ENCODE measurements at places on chromosomes 16 and 17. TPM values are rescaled to one million over a fixed set of nuclear protein-coding genes. Genes with fewer than 3 reads are reported as not detected.
A peak's percentile ranks its signal among the peaks of the same experiment; 100 is the strongest.

The MYH4 gene
- total RNA-seq = under 0.01 TPM

The UNK gene
- total RNA-seq = 7.5 TPM

The RSKR gene
- 15.2 TPM for total RNA-seq

- DNase-seq = peak; percentile 42
Measured at GRCh38 chr16:87840271-87840978, 28.9 kb downstream of the SLC7A5 start.

DNA sequence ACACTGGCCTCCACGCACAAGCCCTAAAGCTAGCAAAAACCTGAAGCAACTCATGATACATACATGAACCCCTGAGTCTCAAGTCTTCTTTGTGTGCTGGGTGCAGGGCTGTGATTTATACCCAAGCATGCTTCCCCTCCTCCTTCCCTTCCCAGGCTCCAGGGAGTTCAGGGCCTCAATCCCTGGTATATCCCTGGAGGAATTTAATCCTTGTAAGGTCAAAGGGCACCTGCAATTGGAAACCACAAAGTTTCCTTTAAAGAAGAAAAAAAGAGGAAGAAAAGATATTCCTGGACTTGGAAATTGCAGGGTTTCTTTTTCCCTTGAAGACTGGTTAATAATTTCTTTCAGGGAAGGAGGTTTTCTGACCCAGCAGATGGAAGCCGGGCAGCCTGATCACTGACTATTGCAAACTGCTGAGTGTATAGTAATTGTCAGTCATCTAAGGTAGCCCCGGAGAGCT, 182.3 kb downstream of the AATF start:
- DNase-seq = peak; percentile 59

- no peak for DNase-seq
Measured at GRCh38 chr17:75943491-75943890, 2.6 kb upstream of the FBF1 start.

GRCh38 chr17:7403043-7403726, 712 bp downstream of the TMEM256 start:
- no peak for DNase-seq

- peak; percentile 54 for DNase-seq
Measured at GRCh38 chr16:68406458-68407152, 41.7 kb downstream of the SMPD3 start.

The MYL4 gene
- 48.9 TPM for total RNA-seq

GRCh38 chr17:17516941-17517720, 20.9 kb upstream of the RASD1 start:
- DNase-seq = no peak

DNA sequence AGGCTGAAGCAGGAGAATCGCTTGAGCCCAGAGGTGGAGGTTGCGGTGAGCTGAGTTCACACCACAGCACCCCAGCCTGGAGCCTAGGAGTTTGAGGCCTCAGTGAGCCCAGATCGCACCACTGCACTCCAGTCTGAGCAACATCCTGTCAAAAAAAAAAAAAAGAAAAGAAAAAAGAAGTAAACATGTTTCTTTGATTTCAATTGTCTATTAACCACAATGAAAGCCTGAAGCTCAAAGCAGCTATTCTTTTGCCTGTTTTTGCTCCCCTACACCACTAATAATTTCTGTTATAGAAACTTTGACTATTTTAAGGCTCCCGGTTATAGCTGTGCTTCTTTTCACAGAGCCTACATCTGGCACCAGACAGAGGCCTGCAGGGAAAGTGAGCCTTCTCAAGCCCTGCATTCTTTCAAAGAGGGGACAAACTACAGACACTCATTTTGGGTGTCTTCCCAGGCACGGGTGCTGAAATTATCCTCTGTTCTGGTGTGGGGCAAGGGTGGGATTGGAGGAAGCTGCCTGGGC, 14.2 kb upstream of the SLC52A1 start:
- peak; percentile 86 for DNase-seq

- no peak for DNase-seq
Measured at GRCh38 chr17:70653850-70654249, 484.5 kb downstream of the KCNJ2 start.

DNA sequence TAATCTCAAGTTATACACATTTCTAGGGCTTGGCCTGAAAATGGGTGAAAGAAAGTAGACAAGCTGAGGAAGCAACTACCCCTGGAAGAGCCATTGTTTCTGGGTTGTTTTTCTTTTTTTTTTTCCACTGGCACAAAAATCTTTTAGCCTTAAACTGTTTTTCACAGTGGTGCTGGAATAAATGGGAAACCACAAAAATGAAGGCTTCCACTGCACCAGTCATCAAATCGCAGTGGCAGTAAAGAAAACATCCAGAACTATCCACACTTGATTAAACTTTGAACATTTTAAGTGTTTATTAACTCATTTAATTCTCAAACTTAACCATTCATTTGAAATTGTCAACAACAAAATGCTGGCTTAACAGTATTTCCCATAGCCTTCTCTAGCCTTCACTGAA, 14.3 kb downstream of the CMTM4 start:
- no peak for DNase-seq

The KRTAP1-1 gene
- not detected for total RNA-seq

The CALB2 gene
- 1.7 TPM for total RNA-seq

The GRAPL gene
- total RNA-seq = not detected

Measured in umbilical cord (tissue), 2 donors.